AML-193 (cell line): ENCODE measurements at places on chromosomes 2 and 18.

- DNase-seq = no peak
Observed at GRCh38 chr2:170098626-170099312, 79.2 kb upstream of the MYO3B start.

GRCh38 chr2:230162981-230163380 is 56.8 kb downstream of the SP110 start:
- no peak for DNase-seq

DNA sequence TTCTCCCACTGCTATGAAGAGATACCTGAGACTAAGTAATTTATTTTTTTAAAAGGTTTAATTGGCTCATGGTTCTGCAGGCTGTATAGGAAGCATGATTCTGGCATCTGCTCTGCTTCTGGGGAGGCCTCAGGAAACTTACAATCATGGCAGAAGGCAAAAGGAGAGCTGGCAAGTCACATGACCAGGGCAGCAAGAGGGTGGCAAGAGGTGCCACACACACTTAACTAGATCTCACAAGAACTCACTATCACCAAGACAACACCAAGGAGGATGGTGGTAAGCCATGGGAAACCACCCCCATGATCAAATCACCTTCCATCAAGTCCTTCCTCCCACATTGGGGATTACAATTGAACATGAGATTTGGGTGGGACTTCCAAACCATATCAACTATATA is 38.3 kb downstream of the SP3 start:
- no peak for DNase-seq

GRCh38 chr18:44586782-44587524 is 93.7 kb upstream of the SETBP1 start:
- no peak for DNase-seq

DNA sequence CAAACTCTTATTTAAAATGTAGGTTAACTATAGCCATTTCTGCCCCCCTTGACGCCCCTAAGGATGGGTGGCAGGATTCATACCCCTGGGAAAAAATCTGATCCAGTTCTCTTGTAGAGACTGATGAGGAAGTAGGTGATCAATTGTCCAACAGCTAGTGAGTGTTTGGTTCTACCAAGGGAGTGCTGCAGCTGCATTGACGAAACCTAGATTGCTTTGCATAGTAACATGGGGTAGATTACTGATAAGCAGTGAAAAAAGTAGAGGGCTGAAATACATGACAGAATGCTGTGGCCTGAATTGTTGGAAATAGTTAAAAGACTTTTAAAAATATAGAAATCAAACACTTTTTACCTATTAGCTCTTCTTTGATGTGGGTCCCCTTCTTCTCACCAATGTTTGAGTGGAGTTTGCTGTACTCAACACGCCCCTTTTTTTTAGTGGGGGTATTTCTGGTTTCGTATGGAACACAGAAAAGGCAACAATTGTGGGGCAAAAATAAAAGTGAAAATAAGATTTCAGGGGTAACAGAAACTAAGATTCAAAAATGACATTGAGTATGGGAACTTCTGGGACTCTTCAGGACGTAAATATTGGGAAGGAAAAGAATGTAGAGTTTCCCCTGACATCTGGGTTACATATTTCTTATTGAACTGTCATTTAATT is 66.2 kb downstream of the MAIP1 start:
- no peak for DNase-seq

- DNase-seq = peak; percentile 38
Observed at GRCh38 chr2:174078275-174078674, 113.1 kb upstream of the SP3 start.

- peak; percentile 32 for DNase-seq
Observed at GRCh38 chr18:5424903-5425664, 118.7 kb downstream of the EPB41L3 start.

- no peak for DNase-seq
Observed at GRCh38 chr2:3449086-3449485, 69.6 kb downstream of the TRAPPC12 start.

- no peak for DNase-seq
Observed at GRCh38 chr2:135647836-135648579, 93.6 kb upstream of the UBXN4 start.

DNA sequence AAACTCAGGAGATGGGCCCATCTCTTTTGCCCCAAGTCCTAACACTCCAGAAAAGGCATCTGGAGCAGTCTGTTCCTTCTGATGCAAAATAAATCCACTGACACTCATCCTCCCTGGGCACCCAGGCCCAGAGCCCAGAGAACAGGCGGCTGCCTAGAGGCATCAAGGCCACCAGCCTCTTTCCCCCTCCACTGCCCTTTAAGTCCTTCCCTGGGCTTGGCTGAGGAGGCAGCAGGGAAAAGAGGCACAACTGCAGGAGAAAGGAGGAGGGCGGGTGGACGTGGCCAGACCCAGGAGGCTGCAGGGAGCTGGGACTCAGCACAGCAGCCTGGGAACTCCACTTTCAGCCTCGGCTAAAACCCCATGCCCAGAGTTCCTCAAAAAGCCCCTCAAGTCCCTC is 99.7 kb upstream of the ID2 start:
- no peak for DNase-seq

DNA sequence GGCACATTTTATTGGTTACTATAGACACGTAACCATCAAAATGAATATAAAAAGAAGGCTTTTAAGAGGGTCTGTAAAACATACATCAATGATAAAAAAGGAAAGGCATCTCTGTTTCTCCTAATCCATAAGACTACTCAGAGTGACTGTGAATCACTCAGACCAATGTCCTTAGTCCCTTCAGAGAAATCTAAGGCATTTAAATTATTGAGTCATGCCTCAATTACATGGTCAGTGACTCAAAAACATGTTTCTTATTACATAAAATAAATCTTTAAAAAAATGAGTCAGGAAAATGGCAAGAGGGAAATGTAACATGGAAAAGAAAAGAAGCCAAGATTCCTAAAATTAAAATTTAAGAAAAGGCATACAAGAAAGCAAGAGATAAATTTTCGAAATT is 146.6 kb downstream of the ERBB4 start:
- DNase-seq = no peak

DNA sequence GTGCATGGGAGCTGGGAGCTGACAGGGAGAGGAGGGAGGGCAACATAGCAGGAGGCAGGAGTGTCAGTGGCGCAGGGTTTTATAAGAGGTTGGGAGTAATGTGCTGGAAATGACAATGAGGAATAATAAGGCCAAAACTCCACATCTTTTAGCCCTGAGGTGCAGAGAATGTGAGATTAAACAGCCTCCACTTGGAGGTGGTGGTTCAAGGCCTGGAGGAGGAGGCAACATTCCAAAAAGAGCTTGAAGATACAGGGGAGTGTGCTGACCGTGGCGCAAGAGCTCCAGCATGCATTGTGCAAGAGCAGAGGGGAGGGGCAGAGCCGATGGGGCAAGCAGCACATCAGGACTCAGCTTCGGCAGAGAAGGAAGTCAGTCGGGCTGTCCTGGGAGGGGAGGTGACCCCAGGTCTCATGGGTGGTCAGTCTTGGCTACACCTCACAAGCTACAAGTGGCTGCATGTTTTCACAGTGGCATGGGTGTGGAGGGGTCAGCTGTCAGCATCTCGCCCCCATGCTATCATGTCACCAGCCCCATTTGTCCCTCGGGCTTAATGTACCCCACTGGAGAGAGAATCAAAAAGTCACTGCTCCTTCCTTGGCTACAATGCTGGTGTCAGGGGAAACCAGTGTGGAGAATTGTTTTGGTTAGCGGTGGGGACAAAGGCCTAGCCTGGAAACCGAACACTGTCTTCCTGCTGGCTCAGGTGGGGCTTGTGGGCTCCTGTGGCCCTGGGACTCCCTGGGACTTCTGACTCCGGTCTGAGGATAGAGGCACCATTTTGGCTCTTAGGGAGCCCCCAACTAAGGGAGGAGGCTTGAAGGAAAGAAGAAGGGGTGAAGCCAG is 208.0 kb downstream of the ZFP36L2 start:
- DNase-seq = peak; percentile 90

GRCh38 chr18:41765460-41765859 is 189.6 kb upstream of the PIK3C3 start:
- no peak for DNase-seq

- DNase-seq = no peak
Observed at GRCh38 chr2:165675551-165675968, 118.5 kb downstream of the GALNT3 start.

GRCh38 chr18:49028801-49029506 is 78.2 kb upstream of the SMAD7 start:
- no peak for DNase-seq

DNA sequence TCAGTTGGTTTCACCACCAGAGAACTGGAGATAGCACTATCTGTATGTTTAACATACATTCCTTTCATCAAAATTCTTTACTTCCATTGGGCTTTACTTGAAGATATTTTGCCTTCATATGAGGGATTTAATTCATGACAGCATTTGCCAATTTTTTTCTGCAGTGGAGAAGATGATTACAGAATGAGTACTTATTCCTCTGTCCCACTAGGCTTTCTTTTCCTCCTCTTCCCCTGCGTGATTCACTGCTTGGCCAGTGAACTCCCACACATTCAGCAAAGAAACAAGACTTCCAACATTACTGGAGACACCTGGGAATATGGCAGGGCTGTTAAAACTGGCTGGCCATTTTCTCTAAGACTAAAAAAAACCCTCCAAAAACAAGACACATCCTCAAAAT is 425.8 kb upstream of the KCNH7 start:
- no peak for DNase-seq

- DNase-seq = no peak
Observed at GRCh38 chr18:3761266-3761665, 311.3 kb downstream of the TGIF1 start.

GRCh38 chr2:216372761-216373291 is 543 bp upstream of the MARCHF4 start:
- no peak for DNase-seq

- DNase-seq = no peak
Observed at GRCh38 chr2:207825045-207825954, 55.6 kb upstream of the FZD5 start.

- DNase-seq = no peak
Observed at GRCh38 chr2:46574457-46575355, 95.3 kb downstream of the TMEM247 start.

- DNase-seq = no peak
Observed at GRCh38 chr2:30394096-30394495, 53.0 kb upstream of the LCLAT1 start.

DNA sequence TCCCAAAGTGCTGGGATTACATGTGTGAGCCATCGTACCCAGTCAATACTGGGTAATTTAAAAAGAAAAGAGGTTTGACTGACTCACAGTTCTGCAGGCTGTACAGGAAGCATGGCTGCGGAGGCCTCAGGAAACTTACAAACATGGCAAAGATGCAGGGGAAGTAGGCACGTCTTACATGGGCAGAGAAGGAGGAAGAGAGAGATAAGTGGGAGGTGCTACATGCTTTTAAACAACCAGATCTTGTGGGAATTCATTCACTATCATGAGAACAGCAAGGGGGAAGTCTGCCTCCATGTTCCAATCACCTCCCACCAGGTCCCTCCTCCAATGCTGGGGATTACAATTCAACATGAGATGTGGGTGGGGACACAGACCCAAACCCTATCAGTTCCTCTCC is 192.5 kb downstream of the ATAD2B start:
- DNase-seq = no peak

DNA sequence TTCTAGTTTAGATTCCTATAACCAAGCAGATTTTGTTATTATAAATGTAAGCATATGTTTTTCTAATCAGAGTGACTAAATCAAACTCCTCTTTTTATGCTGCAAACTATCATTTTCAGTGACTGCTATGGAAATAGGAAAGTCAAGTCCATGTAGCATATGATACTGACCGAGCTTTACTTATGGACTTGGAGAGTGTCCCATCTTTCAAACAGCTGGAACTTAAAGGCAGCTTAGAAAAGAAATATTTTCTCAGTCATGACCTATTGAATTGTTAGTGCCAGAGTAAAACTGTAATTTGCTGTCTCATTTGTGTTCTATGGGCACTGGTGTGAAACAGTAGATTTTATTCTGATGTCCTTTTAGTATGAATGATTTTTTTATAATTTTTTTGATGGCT is 76.7 kb downstream of the PHLPP1 start:
- no peak for DNase-seq

- DNase-seq = no peak
Observed at GRCh38 chr2:227616631-227617030, 667 bp upstream of the SCYGR4 start.
